ENCODE measurements at places on chromosomes 5 and 9. TPM values are rescaled to one million over a fixed set of nuclear protein-coding genes. Genes with fewer than 3 reads are reported as not detected.
A peak's percentile ranks its signal among the peaks of the same experiment; 100 is the strongest.

GRCh38 chr5:153866176-153866575 is 172.5 kb downstream of the FAM114A2 start:
- no peaks in the 10 kb centered on the region for H3K27me3 ChIP-seq
- H3K36me3 ChIP-seq, result no peaks in the 10 kb centered on the region
- DNase-seq, result no peak
- no peaks in the 10 kb centered on the region for H3K4me1 ChIP-seq

DNA sequence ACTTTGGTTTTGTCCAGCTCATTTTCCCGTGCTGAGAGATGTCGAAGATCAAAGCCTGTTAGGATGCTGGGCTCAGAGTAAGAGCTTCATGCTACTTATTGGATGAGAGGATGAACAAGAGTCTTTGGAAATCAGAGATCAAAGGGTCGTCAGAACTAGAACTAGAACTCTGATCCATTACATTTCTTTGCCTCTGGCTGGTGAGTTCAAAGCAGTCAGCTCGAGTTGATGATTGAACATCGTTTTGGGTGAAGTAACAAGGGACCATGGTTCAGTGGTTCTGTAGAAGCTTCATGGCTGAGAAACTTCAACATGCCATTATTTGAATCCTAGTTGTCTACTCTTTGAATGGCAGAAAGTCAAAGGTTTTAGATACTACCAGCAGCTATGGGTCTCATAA is 320.3 kb downstream of the ARHGEF28 start:
- H3K36me3 ChIP-seq, result no peaks in the 10 kb centered on the region
- no peak for DNase-seq
- H3K27ac ChIP-seq, result no peak overlapping the region
- H3K4me1 ChIP-seq, result no peaks in the 10 kb centered on the region

DNA sequence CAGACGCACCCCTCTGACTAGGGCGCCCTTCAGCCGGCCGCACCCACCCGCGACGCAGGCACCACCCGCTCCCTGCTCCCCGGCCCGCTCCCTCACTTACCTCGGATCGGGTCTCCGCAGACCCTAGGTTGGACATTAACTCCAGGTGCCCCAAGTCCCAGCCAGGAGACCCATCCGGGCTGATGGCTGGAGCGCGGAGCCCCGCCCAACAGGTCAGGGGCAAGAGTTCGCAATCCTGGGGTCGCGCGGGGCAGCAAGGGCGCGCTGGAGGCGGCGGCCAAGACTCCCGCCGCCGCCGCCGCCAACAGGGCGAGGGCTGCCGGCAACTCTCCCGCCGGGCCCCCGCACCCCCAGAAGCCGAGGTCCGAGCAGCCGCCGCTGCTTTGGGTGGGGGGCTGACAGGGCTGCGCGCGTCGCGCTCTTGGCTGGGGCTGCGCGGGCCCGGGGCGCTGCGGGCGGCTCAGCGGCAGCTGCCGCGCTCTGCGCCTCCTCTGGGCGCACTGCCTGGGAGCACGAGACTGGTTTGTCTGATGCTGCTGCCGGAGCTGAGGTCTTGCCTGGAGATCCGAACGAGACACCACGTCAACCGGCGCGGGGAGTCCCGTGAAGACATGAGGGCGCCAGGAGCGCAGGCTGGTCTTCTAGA is at the start of gene GDNF:
GDNF (minus strand) TSS at position 635 of the 646 bp plus-strand sequence. CDS start 5,245 bp downstream, outside the sequence.
- H3K36me3 ChIP-seq, result no peaks in the 10 kb centered on the region
- peak within 1 kb of the TSS; percentile 94 for H3K27ac ChIP-seq
- peaks cover 6% of the 10 kb centered on the region for H3K27me3 ChIP-seq
- peak; percentile 89 for DNase-seq
- peaks cover 24% of the 10 kb centered on the region for H3K4me1 ChIP-seq
- peak within 1 kb of the TSS; percentile 86 for H3K4me3 ChIP-seq

DNA sequence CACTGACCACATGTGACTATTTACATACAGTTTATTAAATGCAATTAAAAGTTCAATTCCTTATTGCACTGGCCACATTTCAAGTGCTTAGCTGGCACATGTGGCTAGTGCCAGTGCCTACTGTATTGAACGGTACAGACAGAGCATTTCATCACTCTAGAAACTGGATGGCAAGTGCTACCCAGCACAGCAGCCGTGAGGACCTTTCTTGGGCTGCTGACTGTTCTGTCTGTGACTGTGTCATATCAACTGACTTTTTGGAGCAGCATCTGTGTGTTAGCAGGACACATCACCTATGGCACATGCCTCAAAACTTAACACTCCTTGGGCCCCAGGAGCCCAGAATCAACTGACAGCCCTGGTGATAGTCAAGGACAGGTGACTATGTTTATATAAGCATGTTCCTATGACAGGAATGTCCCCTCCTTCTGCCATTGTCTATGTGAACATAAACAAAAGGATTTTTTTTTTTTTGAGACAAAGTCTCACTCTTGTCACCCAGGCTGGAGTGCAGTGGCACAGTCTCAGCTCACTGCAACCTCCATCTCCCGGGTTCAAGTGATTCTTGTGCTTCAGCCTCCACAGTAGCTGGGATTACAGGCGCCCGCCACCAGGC is 8.9 kb downstream of the IRF1 start:
- H3K27me3 ChIP-seq, result no peaks in the 10 kb centered on the region
- peaks cover 9% of the 10 kb centered on the region for H3K4me1 ChIP-seq
- H3K36me3 ChIP-seq, result peaks cover 39% of the 10 kb centered on the region
- no peak overlapping the region for H3K27ac ChIP-seq
- DNase-seq, result peak; percentile 32
- no peak overlapping the region for H3K4me3 ChIP-seq

DNA sequence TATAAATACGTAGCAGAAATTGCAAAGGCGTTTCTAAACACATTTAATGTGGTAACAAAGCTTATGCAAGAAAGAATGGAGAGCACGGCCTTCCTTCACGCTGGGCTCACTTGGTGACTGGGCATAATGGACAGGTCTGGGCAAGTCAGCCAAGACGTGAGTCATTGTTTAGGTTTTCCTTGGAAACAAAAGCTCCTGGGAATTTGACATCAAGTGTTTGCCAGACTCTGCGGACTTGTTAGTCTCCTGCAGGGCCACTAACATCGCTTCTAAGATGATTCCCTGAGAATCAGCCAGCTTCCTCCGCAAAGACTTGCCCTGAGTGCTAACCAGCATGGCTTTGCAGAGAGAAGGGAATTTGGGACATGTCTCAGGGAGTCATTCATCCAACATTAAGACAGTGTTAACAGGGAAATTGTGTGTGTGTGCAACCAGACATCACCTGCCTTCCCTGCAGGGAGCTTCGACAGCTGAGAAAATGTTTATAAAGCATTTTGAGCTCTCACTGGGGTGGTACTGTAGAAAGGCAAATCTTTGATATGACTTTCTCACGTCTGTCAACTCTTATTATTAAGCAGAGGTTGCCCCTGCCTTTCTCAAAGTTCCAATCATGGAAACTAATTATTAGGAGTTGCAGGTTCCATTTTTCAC is 182.5 kb downstream of the NTRK2 start:
- no peaks in the 10 kb centered on the region for H3K36me3 ChIP-seq
- peaks cover 28% of the 10 kb centered on the region for H3K4me1 ChIP-seq
- H3K27ac ChIP-seq, result peak overlapping the region; percentile 44
- no peaks in the 10 kb centered on the region for H3K27me3 ChIP-seq
- no peak overlapping the region for H3K4me3 ChIP-seq
- no peak for DNase-seq

- H3K36me3 ChIP-seq, result no peaks in the 10 kb centered on the region
- H3K4me3 ChIP-seq, result no peak overlapping the region
- H3K27me3 ChIP-seq, result no peaks in the 10 kb centered on the region
These were observed 6.4 kb upstream of the JMY start for GRCh38 chr5:79229357-79230174.

GRCh38 chr9:3436629-3437420 is 89.0 kb downstream of the RFX3 start:
- no peaks in the 10 kb centered on the region for H3K36me3 ChIP-seq
- peaks cover 8% of the 10 kb centered on the region for H3K4me1 ChIP-seq
- H3K27me3 ChIP-seq, result no peaks in the 10 kb centered on the region
- DNase-seq, result no peak

GRCh38 chr9:72044095-72044494 is 16.3 kb downstream of the C9orf57 start:
- no peak overlapping the region for H3K27ac ChIP-seq
- H3K36me3 ChIP-seq, result no peaks in the 10 kb centered on the region
- H3K4me3 ChIP-seq, result no peak overlapping the region

DNA sequence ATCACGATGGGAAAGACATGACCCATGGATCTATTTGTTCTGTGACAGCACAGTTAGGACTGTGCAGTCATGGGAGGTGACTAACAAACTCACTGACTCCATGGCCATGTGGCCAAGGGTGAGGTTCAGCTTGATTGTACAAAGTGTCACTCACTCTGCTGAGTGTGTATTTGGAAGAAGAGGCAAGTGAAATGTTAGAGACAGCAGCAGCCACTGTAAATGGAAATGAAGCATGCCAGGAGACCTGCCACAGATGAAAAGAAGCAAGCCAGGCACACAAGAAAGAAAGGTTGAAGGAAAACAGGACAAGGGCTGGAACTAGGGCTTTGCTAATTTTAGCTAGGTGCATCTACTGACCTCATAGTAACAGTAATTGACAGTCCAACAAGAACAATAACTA is 42.7 kb upstream of the PALM2AKAP2 start:
- no peaks in the 10 kb centered on the region for H3K4me1 ChIP-seq
- no peaks in the 10 kb centered on the region for H3K36me3 ChIP-seq
- H3K27ac ChIP-seq, result no peak overlapping the region
- no peak for DNase-seq
- H3K27me3 ChIP-seq, result no peaks in the 10 kb centered on the region

GRCh38 chr5:132417010-132417439 is 47.5 kb downstream of the SLC22A5 start:
- peak overlapping the region; percentile 98 for H3K27ac ChIP-seq
- no peaks in the 10 kb centered on the region for H3K27me3 ChIP-seq
- H3K4me3 ChIP-seq, result no peak overlapping the region

DNA sequence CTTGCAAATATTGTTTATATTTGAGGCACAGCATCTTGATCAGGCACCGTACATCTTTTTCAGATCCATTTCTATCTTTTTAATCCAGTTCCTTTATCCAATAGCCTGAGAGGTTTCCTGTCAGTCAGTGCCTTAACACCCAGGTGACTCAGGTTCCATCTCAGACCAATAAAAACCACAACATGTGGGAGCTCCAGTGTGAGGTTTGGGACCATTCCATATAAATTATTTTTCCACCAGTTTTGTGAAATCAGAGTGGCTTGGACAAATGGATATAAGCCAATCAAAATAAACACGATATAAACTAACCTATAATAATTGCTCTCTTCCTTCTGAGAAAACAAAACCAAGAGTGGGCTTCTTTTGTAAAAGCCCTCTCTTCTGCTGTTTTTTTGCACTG is 351.3 kb downstream of the NTRK2 start:
- no peak for DNase-seq
- no peaks in the 10 kb centered on the region for H3K4me1 ChIP-seq
- no peaks in the 10 kb centered on the region for H3K36me3 ChIP-seq
- no peaks in the 10 kb centered on the region for H3K27me3 ChIP-seq
- no peak overlapping the region for H3K4me3 ChIP-seq

- no peaks in the 10 kb centered on the region for H3K4me1 ChIP-seq
- no peaks in the 10 kb centered on the region for H3K27me3 ChIP-seq
- no peak overlapping the region for H3K4me3 ChIP-seq
- H3K36me3 ChIP-seq, result no peaks in the 10 kb centered on the region
These were observed 299.3 kb downstream of the DIRAS2 start for GRCh38 chr9:90343366-90343765.

- DNase-seq, result peak; percentile 89
- H3K4me3 ChIP-seq, result peak overlapping the region; percentile 96
- H3K27me3 ChIP-seq, result no peaks in the 10 kb centered on the region
- no peaks in the 10 kb centered on the region for H3K36me3 ChIP-seq
These were observed 580 bp downstream of the ERAP1 start for GRCh38 chr5:96807075-96807654.

DNA sequence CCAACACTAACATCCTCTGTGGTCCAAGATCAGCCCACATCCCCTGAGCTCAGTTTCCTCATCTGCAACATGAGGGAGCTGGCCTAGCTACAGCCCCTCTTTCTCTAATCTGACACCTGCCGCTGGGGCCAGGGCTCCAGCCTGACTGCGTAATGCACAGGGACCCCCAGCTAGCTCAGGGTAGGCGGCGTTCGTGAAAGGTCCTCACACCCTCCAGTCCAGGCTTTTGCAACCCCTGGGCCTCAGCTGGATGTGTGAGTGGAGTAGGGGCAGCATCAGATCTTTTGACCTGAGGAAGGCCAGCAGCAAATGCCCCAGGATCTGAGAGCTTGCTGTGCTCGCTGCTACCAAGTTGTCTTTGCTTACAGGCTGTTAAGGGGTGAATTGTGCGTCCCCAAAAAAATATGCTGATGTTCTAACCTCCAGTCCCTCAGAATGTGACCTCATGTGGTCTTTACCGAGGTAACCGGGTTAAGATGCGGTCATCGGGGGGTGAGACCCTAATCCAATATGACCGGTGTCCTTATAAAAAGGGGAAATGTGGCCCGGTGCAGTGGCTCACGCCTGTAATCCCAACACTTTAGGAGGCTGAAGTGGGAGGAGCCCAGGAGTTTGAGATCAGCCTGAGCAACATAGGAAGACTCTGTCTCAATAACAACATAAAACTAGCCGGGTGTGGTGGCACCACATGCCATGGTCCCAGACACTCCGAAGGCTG is 47.8 kb downstream of the PLPP7 start:
- no peaks in the 10 kb centered on the region for H3K36me3 ChIP-seq
- no peak overlapping the region for H3K27ac ChIP-seq

GRCh38 chr9:111282845-111283244 is 47.2 kb downstream of the OR2K2 start:
- no peaks in the 10 kb centered on the region for H3K27me3 ChIP-seq
- DNase-seq, result no peak
- H3K4me1 ChIP-seq, result no peaks in the 10 kb centered on the region

DNA sequence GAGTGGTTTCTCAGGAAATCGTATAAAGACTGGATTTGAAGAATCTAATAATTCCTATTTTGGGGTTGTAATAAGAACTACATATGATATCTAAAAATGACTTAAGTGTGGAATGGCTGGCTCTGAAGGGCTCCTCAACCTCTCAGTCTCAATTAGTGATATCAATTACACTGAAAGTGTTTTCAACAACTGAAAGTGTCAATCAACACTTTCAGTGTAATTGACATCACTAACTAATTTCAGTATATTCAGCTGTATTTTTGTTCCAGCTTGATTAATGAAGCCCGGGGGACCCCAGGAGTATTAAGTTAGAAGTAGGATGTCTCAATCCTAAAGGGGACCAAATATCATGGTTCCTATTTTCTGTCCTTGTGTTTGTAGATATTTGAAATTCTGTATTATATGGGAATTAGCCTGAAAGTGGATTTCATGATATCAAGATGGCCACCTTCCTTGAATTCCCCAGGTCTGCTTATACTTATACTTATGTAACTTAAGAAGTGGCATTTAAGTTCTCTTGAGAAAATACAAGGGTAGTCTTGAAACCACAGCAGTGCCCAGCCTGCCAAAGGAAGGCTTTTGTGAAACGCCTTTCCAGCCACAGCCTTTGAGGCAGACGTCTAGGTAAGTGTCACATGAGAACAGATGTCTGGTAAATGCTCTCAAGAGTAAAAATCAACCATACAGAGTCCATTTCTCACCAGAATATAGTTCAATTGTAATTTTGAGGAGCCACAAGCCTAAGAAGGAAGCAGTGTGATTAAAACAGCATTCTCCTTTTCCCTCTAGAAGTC is 4.6 kb downstream of the BASP1 start:
- H3K4me1 ChIP-seq, result no peaks in the 10 kb centered on the region
- no peak overlapping the region for H3K4me3 ChIP-seq
- H3K27me3 ChIP-seq, result peaks cover 6% of the 10 kb centered on the region
- H3K27ac ChIP-seq, result no peak overlapping the region
- no peaks in the 10 kb centered on the region for H3K36me3 ChIP-seq

Gene KLHL3
- total RNA-seq, result 4.3 TPM

Gene CACNA1B
- total RNA-seq, result 1.4 TPM

Gene PHF24
- total RNA-seq, result 0.68 TPM

Gene CDH9
- not detected for total RNA-seq

Gene CTSL
- total RNA-seq, result 135 TPM

Gene CTSV
- total RNA-seq, result not detected

Gene NR2F1
- total RNA-seq, result 17.5 TPM

Gene NKD2
- total RNA-seq, result 0.71 TPM

Gene ITK
- 1.5 TPM for total RNA-seq

Gene SLC6A18
- total RNA-seq, result not detected

Gene CCDC171
- 2.9 TPM for total RNA-seq

All from sigmoid colon (tissue), 7 donors.